NCI-H1105 treated with DMSO at 0.1 percent for 48 hours (cell line): ENCODE measurements at places on chromosomes 7 and 10.
A peak's percentile ranks its signal among the peaks of the same experiment; 100 is the strongest.

GRCh38 chr7:51064688-51065087 is 251.9 kb downstream of the COBL start:
- DNase-seq: no peak

DNA sequence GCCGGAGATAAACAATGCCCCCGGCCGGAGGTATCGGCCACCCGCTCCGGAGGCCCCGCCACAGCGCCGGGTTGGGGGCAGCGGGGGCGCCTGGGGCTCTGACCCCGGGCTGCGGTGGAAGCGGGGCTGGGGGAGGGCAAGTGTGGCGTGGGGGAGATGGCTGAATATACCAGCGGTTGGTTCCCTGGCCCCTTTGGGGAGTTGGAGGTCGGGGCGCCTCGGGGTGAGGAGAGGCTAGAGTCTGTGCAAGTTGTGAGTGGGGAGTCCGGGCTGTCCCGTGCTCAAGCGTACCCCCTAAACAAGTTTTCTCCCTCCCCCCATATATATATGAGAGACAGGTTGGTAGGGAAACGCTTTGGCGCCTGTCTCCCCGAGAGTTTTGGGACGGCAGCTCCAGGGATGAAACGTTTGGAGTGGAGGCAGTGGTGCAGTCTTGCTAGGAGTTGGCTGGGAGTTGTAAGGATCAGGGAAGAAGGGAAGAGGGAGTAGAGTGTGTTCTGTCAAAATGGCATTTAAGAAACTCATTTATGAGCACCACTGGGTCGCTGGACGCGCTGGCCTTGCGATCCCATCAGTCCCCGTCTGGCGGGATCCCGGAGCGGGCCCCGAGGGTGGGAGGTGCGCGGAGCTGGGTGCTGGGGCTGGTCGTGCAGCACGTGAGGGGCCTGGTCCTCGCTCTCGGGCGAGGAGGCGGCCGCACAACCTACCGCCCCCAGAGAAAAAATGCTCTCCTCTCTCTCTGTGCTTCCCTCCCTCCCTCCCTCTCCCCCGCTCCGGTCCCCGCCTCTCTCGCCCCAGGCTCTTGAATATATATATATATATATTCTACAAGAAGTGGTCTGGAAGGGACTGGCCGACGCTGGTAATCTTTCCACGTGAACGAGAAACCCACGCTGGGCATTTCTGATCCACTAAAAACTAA is 1.1 kb downstream of the TET1 start:
- DNase-seq: peak; percentile 5

- DNase-seq: no peak
These were observed 83.4 kb upstream of the SMNDC1 start for GRCh38 chr10:110387983-110388686.

DNA sequence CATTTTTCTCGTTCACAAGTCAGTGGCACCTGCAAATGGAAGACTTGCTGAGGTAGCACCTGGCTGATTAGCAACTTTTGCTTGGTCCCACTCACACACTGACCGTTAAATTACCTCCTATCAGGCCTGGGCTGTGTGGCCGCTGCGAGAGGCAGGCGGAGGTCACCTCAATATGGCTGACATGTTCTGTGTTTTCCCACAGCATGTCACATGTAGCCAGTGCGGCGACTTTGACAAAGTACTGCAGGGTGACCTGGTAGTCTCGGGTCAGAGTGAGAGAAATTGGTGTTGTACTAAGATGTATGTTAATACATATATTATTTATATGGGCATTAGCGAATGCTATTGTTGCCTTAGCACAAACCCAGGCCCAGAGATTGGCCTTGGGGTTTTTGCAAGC is 307.5 kb downstream of the LRMDA start:
- no peak for DNase-seq

DNA sequence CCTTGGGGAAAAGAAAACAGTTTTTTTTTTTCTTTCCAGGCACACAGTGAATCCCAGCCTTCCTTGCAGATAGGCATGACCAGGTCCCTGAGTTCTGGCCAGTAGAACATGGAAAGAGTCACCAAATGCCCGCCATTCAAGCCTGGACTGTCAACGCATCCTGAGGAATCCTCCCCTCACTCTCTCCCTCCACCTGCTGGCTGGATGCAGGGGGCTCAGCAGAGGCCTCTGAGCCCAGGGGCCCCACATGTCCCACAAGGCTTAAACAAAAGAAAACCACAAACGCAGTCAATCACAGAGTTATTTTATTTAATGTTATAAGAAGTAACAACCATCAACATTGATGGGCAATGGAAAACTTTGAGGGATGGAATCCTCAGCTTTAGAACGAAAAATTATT is 93.1 kb downstream of the JCAD start:
- no peak for DNase-seq

DNA sequence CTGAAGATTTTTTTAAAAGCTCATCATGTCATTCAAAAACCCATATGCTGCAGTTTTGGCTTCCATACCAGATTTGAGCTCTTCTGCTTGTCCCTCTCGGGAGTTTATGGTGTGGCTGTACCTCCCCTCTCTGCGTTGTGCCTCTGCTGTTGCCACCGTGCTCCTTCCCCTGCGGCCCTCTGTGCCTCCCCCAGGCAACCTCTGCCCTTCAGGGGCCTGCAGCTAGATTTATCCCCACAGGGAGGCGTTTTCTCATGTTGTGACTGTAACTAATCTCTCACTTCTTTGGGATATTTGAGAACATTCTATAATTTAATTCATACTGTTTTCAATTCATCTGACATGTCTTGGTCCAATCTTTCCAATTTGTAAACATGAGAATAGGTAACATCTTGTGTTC is 52.7 kb downstream of the TASOR2 start:
- DNase-seq: no peak
